Neural progenitor cell (in vitro differentiated cells): ENCODE measurements at places on chromosomes 2 and 18. TPM values are rescaled to one million over a fixed set of nuclear protein-coding genes. Genes with fewer than 3 reads are reported as not detected.

The MAP3K20 gene
- 10.7 and 18.0 TPM in 2 replicates for total RNA-seq

- no peak overlapping the region for H3K27ac ChIP-seq
- peak; percentile 1 for DNase-seq
- H3K36me3 ChIP-seq = peaks cover 5% of the 10 kb centered on the region
- H3K4me1 ChIP-seq = no peaks in the 10 kb centered on the region
- no peak overlapping the region for H3K4me3 ChIP-seq
- H3K27me3 ChIP-seq = no peaks in the 10 kb centered on the region
Observed at GRCh38 chr2:37005118-37005868, 39.0 kb upstream of the STRN start.

DNA sequence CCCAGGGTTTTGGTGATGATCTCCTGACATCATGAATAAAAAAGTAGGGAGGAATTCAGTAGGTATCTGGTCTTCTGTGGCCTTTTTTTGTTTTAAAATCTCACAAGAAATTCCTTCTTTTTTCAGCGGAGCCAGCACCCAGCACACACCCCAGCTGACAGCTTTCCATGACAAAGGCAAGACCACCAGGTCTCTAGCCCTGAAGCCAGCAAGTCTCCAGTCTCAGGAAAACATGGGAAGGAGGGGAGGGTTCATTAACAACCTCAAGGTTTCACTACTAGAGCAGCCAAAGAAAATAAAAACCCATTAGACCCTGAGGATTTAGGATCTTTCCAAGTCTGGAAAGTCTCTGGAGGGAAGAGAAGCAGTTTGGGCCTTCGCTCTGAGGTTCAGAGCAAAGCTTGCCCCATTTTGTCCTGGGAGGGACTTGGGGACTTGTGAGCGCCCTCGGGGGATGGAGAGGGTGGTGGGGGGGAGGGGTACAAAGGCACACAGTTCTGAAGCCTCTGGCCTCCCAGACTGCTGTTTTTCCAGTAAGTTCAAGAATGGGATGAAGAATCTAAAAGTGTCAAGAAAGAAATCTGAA is 9.0 kb downstream of the FOXI3 start:
- H3K4me1 ChIP-seq = peaks cover 6% of the 10 kb centered on the region
- H3K4me3 ChIP-seq = no peak overlapping the region
- H3K36me3 ChIP-seq = no peaks in the 10 kb centered on the region
- no peak overlapping the region for H3K27ac ChIP-seq
- H3K27me3 ChIP-seq = no peaks in the 10 kb centered on the region
- DNase-seq = no peak

GRCh38 chr2:229622495-229623355 is 91.6 kb downstream of the DNER start:
- H3K4me1 ChIP-seq = peaks cover 5% of the 10 kb centered on the region
- no peak for DNase-seq
- H3K27me3 ChIP-seq = no peaks in the 10 kb centered on the region
- H3K36me3 ChIP-seq = no peaks in the 10 kb centered on the region
- H3K27ac ChIP-seq = no peak overlapping the region

DNA sequence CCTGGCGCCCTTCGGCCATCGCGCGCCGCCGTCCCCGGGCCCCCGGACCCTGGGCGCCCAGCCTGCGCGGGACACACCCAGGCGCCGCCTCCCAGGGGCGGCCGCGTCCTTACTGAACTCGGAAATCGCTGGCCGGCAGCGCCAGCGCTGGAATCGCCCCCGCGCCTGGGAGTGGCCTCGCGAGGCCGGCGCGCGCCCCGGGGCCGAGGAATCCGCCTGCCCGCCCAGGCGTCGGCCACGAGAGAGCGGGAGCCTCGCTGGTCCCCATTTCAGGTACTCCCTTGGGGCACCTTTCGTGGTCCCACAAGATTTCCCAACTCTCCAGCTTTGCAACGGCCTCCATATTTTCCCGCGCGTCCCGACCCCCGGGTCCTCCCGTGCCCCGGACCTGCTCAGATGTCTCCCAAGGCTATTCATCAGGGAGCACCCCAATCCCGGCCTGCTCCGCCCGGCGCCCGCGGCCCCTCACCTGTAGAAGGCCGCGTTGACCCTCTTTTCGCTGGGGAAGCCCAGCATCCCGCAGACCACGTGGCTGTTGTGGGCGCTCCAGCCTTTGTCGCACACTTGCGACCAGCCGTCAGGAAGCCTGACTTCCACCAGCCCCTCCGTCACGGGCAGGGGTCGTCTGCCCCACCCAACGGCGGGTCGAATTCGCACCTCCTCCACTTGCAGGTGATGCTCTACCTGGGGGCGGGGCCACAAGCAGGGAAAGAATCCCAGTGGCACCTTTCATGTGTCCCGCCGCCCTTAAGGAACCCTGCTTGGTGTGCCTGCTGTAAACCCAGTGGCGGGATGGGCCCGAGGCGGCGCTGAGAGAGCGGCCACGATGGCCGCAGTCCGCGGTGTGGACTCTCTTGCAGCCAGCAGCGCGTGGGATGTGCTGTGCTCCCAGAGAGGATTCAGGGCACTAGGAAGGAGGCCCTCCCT is 4.6 kb downstream of the LOXL3 start:
- peaks cover 45% of the 10 kb centered on the region for H3K27me3 ChIP-seq
- no peaks in the 10 kb centered on the region for H3K36me3 ChIP-seq
- H3K4me1 ChIP-seq = peaks cover 11% of the 10 kb centered on the region

GRCh38 chr2:11738589-11739436 is 7.6 kb upstream of the LPIN1 start:
- H3K4me1 ChIP-seq = no peaks in the 10 kb centered on the region
- H3K36me3 ChIP-seq = no peaks in the 10 kb centered on the region
- peak; percentile 79 for DNase-seq
- H3K4me3 ChIP-seq = no peak overlapping the region
